Lung microvascular endothelial cell (primary cell): ENCODE measurements at places on chromosomes 16 and 17. TPM values are rescaled to one million over a fixed set of nuclear protein-coding genes. Genes with fewer than 3 reads are reported as not detected.

- no peak for DNase-seq
Measured at GRCh38 chr16:85570735-85571562, 42.2 kb upstream of the GSE1 start.

DNA sequence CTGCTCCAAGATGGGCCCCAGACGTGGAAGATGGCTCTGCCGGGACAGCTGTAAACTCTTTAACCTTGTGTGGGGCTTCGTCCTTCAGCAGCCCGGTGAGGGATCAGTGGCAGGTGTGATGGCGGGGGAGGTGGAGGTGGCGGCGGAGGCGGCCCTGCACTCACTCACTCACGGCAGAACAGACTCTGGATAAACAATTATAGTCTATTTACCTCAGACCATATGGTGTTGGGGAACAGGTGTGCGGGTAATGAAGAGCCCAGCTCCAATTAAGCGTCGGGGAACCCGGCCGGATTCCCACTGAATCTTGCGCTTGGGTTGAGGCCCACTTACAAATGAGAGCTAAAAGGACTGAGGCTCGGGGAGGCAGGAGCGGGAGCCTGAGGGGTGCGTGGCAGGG, 104.3 kb upstream of the SDK2 start:
- DNase-seq, result no peak

GRCh38 chr16:88731699-88732098, 25.4 kb downstream of the CTU2 start:
- peak; percentile 41 for DNase-seq

DNA sequence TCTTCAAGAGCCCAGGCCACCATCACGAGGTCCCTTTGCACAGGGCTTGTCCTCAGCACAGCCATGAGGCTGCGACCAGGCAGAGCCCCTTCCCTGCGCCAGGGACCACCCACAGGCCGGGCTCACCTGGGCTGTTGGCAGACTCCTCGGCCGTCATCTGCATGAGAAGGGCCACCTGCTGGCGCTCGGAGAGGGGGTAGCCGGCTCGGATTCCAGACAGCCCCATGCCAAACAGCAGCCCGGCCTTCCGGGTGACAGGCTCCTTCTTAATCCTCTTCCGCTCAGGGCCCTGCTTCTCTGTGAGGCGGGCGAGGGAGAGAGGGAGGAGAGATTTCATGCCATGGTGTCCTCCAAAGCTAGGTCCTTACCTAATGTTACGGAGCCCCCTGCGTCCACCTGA, 73.4 kb downstream of the ZNF778 start:
- DNase-seq, result no peak

DNA sequence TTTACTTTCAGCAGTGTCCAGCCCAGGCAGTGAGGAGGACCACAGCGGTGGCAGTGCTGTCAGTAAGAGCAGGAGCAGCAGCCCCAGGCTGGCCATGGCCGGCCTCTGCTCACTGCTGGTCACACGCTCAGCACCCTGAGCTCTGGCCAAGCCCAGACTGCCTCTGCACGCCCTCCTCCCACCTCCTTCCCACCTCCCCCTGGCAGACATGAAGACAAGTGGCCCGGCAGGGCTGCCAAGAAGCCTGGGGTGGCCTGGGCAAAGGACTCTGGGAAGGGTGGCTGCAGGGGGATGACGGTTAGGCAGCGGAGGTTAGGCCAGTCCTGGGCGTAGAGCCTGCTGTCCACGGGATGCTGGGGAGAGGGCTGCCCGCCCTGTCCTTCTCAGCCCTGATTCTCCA, at the start of gene C16orf89:
TSS of gene C16orf89 (minus strand) at position 144 of the 400 bp plus-strand sequence. CDS start at position 96, 48 bp downstream.
- DNase-seq, result no peak

DNA sequence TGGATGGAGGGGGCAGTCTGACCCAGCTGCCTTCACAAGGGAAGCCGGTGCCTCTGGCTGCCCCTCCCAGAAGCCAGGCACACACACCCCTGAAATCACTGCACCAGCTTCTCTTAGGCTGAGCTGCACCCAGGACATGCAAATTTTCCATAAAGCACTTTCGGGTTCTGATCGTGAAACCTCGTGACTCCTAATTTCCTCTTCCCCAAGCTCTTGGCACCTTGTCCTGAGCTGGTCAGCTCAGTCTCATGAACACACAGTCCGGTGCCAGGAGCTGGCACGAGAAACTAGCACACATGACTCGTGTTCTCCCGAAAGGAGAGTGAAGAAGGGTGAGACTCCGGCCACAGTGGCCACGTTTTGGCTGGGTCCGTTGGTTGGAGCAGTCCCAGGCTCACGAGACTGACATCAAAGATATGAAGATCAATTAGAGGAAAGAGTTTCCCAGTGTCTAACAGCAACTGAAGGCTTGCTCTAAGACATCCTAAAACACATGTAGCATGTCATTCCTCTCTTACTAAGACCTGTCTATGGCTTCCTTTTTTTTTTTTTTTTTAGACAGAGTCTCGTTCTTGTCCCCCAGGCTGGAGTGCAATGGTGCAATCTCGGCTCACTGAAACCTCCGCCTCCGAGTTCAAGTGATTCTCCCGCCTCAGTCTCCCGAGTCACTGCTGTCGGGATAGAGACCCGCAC, 9.2 kb upstream of the ABR start:
- peak; percentile 44 for DNase-seq

GRCh38 chr16:79012671-79013434, 587.7 kb downstream of the MAF start:
- no peak for DNase-seq

GRCh38 chr16:57256601-57257395, 11.7 kb downstream of the ARL2BP start:
- no peak for DNase-seq

- peak; percentile 3 for DNase-seq
Measured at GRCh38 chr16:7397901-7398300, 65.3 kb downstream of the RBFOX1 start.

DNA sequence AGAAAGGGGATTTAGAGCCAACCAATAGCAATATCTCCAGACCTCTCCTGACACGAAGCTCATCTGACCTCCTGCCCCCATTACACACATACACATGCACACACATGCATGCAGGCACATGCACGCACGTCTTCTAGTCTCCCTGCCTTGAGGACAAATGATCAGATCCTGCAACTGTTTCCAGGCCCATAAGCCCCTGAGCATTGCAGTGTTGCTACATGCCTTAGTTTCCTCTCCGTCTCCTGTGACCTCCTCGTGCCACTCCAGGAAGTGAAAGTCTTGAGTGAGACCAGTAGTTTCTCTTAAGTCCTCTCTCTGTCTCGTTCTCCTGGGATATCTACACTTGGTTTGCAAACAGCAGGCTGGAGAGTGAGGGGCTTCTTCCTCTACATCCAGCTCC, 8.2 kb downstream of the CIITA start:
- DNase-seq, result no peak

DNA sequence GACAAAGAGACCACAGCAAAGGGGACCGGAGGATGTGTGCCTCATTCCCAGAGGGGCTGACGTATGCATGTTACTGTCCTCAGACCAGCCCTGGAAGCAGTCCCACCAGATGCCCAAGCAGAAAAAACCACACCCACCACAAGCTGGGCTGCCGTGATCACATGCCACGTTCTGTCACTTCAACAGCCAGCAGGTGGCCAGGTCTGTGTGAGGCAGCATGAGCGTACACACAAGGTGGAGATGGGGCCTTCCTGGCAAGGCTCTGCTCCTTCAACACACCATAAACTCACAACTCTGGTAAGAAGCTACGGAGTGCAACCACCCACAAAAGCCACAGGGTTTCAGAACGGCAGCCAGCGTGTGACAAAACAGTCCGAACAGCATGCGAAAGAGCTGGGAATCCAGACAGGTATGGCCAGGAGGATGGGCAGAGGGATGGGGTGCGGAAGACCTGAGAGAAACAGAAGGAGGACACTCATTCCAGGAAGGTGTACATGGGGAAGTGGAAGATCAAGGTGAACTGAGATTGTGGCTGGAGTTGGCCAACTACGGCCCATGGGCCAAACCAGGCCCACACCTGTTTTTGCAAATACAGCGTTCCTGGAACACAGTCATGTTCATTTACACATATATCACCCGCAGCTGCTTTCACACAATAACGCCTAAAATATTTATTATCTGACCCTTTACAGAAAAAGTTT, 27.9 kb downstream of the MBTPS1 start:
- DNase-seq, result no peak

- DNase-seq, result peak; percentile 84
Measured at GRCh38 chr17:70102531-70102930, 27.5 kb downstream of the KCNJ16 start.

DNA sequence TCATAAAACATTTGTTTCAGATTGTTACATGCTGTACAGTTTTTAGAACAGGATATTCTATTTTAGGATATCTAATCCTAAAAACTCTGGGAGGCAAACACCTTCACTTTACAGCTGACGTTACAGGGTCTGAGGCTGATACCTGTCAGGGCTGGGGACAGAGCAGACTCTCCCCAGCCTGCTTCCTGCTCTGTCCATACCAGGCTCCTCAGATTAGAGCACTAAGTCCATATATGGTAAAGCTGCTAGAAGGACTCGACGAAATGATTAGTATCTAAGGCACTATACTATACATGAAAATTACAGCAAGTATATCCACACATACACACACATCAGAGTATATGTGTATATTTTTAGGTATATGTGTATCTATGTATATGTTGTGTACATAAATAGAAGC, 125.2 kb downstream of the ZFHX3 start:
- no peak for DNase-seq

DNA sequence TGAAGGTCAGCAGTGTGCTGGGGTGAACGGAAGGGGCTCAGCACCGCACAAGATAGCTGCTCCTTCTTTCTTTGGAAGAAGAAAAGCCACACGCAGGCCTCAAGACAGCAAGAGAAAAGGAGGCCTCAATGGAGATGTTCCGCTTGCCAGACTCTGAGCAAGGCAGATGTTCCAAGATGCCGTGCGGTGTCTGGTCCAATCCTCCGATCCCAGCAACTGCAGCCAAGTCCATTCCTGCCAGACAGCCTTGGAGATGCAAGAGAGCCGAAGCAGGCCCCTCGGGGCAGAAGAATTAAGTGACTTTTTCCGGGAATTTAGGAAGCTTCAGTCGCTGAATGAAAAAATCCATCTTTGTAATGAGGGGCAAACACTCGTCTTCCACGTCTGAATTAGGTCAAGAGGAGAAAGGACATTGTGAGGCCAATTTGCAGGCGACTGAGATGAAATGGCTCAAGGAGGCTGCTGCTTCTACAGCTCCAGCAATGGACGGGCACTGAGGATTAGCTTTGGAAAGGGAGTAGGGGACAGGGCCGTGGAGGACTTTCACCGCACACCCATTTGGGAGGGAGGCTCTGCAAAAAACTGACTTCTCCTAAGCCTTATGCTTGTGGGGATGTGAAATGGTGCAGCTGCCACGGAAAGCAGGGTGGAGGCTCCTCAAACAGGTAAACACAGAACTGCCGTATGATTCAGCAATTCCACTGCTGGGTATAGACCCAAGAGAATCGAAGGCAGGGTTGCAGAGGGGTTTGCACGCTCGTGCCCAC, 44.7 kb downstream of the RPH3AL start:
- no peak for DNase-seq

GRCh38 chr16:74455213-74455612, 33.9 kb upstream of the CLEC18B start:
- peak; percentile 84 for DNase-seq

GRCh38 chr17:17701658-17702057, 20.4 kb downstream of the RAI1 start:
- no peak for DNase-seq

DNA sequence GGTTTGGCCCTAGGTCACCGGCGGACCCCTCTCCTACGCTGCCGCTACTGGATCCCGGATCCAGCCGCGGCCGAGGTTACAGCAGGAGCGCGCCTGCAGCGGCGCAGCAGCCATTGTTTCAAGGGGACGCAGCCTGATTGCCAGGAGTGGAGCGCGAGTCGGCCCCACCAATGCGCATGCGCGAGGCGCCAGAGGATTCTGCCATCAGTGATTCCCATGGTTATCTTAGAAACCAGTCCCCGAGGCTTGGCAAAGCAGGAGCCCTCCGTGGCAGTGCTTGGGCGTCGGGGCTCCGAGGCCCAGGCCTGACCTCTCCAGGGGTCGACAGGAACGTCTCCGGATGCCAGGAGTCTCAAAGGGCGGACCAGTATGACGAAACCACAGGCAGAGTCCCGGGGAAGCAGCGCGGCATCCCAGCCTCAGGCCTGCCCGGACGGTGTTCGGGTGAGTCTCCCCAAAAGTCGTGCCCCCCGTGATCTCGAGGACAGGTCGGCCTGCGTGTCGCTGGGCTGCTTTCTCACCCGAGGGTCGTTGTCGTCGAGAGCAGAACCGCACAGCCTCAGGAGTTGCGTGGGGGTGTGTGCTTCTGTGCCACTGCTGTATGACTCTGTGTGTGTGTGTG, 608.5 kb downstream of the KCNJ18 start:
- DNase-seq, result no peak

GRCh38 chr16:86306811-86307513, 203.4 kb upstream of the FOXF1 start:
- peak; percentile 43 for DNase-seq

- no peak for DNase-seq
Measured at GRCh38 chr16:25716186-25716585, 24.4 kb downstream of the HS3ST4 start.

- DNase-seq, result peak; percentile 74
Measured at GRCh38 chr17:49843774-49844350, 4.0 kb downstream of the TAC4 start.

DNA sequence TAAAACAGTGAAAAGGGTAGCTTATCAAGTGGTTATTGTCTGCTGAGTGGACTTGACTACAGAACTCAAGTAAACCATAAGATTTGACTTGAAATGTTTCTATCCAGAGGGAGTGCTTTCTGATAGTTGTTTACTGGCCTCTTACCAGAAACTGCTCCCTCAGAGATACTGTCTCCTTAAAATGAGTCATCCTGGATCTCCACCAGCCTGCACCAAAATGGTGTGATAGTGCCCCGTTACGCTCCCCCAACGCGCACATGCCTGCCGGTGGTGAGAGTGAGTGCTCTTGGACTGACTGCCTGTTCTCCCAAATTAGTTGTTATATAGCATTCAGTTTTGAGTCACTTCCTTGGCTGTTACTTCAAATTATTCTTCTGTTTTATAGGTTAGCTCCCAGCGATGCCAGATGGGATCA, 22.9 kb downstream of the PRCD start:
- peak; percentile 70 for DNase-seq

DNA sequence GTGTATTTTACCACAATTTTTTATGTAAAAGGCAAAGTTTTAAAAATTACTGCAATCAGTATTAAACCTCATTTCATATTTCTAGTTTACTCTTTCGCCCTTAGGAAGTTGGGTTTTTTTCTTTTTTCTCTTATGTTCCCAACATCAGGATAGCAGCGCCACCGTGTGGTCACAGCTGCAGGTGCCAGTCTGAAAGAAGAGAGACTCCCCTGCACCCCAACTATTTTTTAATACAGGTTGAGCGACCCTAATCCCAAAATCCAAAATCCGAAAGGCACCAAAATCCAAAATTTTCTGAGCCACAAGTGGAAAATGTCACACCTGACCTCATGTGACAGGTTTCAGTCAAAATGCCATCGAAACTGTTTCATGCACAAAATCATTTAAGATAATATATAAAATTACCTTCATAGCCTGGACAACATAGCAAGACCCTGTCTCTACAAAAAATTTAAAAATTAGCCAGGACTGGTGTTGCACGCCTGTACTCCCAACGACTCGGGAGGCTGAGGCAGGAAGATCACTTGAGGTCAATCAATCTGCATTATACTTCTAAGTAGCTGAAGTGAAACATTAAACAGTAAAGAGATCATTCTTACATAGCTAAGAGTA, 21.8 kb upstream of the ASGR2 start:
- peak; percentile 74 for DNase-seq

Gene BCL6B
- 54.5 and 59.9 TPM in 2 replicates for total RNA-seq

Gene TAC4
- total RNA-seq, result not detected in 2 replicates

Gene DOC2A
- under 0.01 and 0.20 TPM in 2 replicates for total RNA-seq

Gene CRISPLD2
- total RNA-seq, result under 0.01 and 0.20 TPM in 2 replicates

Gene FBXW10B
- total RNA-seq, result 0.20 and 0.22 TPM in 2 replicates

Gene DCTPP1
- total RNA-seq, result 54.8 and 57.5 TPM in 2 replicates
